ENCODE measurements at places on chromosomes 2 and 18.

DNA sequence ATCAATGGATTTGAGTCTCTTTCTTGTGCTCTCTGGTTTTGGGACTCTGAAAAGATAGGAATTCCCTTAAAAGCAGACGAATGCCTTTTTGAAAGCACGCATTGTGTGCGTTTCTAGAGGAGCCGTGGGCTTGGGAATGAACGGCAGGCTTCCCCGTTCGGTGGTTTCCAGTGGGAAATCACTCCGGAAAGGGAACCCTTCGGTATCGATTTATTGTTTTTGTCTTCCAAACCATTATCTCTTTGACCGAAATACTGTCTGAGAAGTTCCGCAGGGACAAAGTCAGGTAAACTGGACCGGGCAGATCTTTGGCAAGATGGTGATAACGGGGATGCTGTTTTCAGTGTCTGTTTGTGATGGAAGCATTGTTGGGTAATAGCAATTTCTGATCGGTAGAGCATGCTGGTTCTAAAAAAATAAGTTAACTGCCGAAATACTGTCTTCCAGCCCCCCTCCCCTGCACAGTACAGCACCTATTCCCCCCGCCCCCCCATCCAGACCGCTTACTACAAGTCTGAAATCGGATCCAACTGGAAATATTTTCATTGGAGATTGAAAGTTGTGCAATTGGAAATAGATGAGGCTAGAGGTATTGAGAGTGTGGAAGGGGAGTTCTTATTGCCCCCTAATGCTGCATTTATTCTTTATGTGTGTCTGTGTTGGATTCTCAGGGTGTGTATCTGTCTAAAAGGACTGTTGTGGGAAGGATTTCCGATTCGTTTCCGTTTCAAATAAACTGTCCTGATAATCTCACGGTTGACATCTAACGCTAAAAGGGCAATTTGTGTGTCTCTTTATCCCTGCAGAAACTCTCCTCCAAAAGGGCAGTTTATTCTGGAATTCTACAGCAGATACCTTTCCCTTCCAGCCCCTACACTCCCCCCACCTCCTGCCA lies 635 bp downstream of the SETBP1 start:
- peak; percentile 66 for DNase-seq

DNA sequence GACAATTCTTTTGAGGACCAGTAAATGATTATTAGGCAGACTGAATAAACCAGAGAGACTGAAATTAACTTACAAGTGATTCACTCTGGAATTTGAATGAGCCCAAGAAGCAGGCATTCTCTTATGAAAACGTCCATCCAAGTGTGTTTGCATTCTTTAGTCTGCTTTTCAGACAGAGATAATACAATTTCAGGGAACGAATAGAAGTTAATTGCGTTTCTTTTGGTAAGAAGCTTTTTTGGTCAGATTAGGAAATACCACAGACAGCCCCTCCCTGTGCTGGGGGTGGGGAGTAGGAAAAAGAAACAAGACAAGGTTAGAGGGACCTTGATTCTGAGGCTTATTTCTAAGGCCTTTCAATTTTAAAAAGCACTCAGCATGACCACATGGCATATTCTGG lies 874.4 kb downstream of the SUCLG1 start:
- DNase-seq: peak; percentile 59

GRCh38 chr18:29104671-29105070 lies 927.7 kb upstream of the CDH2 start:
- DNase-seq: no peak

DNA sequence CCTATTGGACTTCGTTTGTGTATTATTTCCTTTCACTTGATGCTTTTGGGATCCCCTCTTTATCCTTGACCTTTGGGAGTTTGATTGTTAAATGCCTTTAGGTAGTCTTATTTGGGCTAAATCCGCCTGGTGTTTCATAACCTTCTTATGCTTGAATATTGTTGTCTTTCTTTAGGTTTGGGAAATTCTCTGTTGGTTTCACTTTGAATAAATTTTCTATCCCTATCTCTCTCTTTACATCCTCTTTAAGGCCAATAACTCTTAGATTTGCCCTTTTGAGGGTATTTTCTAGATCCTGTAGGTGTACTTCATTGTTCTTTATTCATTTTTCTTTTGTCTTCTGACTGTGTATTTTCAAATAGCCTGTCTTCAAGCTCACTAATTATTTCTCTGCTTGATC lies 354.7 kb downstream of the PARD3B start:
- no peak for DNase-seq

DNA sequence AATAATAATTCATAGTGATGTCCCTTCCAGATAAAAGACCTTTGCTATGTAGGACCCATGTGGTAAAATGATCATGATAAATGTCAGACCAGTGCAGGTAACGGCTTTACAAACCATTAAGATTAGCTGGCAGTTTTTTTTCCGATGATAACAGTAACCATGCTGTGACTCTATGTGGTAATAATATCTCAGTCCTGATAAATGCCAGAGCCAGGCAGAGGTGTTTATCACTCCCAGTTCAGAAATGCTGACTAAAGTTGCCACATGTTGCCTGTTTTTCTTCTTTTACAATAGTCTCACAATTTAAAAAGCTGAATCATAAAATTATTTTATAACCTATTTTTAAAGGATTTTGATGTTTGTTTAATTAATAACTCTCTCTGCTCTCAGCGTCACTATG lies 565.1 kb downstream of the ARHGAP15 start:
- DNase-seq: no peak

DNA sequence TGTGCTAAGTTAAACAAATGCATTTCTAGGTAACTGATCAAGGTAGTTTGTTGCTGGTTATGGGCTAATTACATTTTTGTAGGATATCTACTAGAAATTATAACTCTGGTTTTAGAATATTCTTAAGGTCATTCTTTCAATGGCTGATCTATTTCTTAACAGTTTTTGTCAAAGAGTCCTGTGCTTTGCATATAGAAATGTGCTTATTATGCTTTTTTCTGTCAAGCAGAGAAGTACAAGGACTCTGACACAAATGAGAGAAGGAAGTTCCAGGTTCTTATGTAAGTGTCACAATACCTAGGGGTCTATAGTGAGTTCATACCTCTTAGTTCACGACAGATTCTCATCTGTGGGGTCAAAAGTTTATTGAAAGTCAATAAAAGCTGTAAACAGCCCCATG lies 88.4 kb downstream of the MYO3B start:
- DNase-seq: no peak

GRCh38 chr2:12839339-12839738 lies 122.6 kb downstream of the TRIB2 start:
- no peak for DNase-seq

DNA sequence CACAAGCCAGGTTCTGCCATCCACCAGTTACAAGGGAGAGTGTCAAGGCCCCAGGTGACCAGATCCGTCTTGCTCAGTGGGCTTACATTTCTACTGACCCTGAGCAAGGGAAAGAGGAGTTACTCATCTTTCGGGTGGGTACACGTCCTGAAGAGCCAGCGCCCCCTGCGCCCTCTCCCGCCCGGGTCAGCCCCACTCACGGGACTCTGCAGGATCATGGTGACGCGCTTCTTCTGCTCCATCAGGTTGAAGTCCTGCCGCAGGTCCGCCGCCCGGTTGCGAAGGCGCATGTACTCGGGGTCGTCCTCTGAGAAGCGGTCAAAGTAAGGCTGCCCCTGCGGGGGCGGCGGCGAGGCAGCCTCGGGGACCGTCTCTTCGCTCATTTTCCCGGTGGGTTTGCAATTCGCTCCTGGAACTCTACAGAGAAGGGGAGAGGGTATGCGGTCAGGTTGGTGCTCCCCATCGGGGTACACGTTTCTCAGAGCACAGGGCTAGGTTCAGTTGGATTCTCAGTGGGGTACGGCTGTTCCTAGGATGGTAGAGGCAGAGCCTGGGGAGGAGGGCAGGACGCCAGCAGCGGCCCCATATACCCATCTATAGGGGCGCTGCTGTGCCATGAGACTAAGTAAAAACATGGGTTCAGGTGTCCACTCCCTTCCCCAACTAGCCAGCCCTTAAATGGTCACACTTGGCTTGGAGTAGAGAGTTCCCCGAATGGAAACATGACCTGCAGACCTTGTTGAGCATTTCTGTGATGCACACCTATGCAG lies 61.8 kb downstream of the ADD2 start:
- no peak for DNase-seq

DNA sequence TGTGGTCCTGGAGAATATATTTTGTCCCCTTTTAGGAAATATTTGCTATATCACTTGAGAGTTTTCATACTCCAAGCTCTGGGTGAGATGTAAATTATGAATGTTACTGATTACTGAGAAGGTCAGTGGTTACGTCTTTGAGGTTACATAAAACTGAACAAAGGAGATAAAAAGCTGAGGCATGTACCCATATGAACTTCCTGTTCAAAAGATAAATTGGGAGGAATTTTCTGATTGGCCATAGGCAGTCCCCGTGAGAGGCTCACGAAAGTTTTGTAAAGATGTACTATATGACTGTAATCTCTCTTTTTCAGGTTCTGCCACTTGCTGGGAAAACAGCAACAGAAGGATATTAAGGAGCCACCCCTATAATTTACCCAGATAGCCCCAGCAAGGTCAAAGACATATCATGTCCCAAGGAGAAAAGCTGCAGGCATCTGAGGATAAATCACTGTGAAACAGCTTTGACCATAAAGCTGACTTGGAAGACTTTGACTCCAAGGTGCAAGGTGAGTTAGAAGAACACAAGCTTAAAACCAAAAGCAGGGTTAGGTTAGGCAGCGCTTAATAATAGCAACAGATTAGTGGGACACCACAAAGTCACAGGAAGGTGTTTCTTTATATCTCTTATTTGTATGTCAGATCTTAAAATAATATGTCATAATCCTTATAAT lies 90.4 kb downstream of the OSBPL6 start:
- no peak for DNase-seq

DNA sequence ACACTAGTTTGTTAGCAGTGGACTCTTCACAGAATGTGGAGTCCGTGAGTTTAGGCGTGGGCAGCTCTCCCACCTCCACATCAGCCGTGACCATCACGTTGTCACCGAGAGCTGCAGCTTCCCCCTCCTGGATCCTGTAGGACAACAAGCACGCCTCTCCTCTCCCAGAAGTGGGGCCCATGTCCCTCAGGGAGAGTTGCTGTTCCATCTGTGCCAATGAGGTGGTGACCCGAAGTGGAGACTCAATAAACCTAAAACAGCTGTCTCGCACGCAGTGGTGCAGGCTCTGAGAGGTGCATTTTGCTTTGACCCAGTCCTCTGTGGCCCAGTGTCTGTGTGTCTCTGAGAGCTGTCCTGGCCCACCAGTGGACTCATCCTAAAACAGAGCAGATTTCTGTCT lies 456.5 kb upstream of the SOX11 start:
- no peak for DNase-seq

- DNase-seq: peak; percentile 49
Measured at GRCh38 chr2:72204786-72205503, 57.3 kb upstream of the CYP26B1 start.
